Stimulated activated CD8-positive, alpha-beta memory T cell treated with anti-CD3 and anti-CD28 coated beads, Interleukin-7, amount 100 ng/mL, for 1 hour (primary cell): ENCODE measurements at places on chromosomes 4 and X.

GRCh38 chr4:138686106-138686835 is 329.3 kb upstream of the NOCT start:
- no peak for DNase-seq

- DNase-seq: no peak
Measured at GRCh38 chrX:83516597-83516996, 8.5 kb downstream of the POU3F4 start.

- no peak for DNase-seq
Measured at GRCh38 chrX:154373340-154374306, 811 bp downstream of the FLNA start.

- DNase-seq: no peak
Measured at GRCh38 chrX:56233682-56234081, 1.5 kb downstream of the KLF8 start.

DNA sequence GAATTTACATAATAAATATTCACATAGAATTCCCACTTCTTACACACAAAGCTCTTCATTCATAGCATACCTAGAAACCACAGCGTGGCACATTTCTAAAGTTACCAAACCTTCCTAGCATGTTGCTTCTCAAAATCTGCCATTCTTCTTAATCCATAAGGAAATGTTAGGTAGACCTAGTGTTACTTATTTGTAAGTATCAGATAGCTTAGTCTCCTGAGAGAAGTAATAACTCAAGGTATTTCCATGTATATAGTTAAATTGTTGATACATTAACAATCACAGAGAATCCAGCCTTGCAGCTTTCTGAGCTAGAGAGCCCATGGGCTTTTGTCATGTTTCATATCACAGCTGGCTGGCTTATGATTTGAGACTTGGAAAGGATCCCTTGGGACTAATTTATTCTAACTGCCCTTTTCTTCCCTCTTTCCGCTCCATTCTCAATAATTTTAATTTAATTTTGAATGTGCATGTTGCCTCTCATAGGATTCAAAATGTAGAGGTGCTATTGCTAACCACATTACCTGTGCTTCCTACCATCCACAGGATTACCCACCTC is 17.6 kb downstream of the SH3RF1 start:
- no peak for DNase-seq

GRCh38 chr4:105558277-105558676 is 5.9 kb downstream of the ARHGEF38 start:
- DNase-seq: no peak

DNA sequence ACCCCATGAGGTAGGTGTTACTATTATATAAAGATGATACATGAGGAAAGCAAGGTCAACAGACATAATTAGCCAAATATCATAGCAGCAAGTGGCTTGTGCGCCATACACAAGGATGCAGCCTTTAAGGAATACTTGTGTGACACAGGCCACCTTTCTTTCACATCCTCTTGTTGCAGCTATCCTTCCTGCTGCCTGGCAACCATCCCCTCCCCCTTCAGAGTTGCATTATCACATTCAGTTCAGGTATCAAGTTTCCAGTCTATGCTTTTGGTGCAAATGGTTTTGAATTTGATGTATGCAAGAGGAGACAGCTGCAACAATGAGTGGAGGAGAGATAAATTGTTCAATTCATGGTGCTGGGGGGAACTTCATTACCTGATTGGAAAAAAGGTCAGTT is 6.4 kb downstream of the ZCCHC18 start:
- DNase-seq: no peak

DNA sequence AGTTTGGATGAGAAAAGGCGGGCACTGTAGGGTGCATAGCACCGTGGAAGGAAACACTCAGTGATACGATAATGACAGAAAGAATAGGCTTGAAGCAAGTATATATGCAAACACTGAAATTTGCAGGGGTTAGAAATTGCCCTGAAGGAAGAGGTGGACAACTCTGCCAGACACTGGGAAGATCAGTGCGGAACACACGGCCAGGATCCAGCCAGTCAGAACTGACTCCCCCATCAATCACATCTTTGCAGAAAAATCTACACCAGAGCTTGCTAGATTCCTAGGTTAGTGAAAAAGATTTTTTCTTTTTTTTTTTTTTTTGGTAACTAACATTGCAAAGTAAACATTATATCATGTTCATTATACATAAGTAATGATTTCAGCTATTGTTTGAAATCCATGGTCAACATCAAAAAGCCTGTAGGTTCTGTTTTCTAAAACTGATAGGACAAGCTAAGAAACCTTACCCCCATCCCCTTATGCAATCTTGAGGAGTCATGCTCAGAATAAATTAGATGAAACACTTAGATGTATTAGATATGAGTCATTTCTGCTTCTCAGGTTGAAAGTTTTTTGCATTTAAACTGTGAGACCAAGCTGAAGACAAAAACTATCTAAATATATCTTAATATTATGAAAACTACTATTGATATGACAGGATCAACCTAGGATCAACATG is 38.9 kb downstream of the TRIML1 start:
- DNase-seq: no peak

DNA sequence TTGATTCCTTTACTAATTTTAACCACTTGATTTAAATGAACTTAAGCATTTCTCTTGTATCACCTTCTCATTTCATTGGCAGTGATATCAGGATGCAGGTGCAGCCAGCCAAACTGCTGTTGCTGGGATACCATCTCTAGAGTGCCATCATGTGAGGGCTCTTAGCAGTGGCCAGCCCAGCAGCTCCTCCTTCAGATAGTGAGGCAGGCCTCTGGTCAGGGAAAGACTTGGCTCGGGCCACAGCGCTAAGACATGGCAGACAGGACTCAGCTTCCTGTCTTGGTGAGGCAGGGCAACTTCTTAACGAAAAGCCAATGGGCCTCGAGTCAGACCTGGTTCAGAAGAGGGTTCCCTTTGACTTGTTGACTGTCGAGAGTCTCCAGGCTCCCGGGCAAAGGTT is 50.0 kb downstream of the NOP14 start:
- DNase-seq: no peak

- no peak for DNase-seq
Measured at GRCh38 chr4:86543560-86544309, 50.4 kb upstream of the PTPN13 start.

GRCh38 chr4:126766241-126766640 is 866.5 kb upstream of the INTU start:
- DNase-seq: no peak

DNA sequence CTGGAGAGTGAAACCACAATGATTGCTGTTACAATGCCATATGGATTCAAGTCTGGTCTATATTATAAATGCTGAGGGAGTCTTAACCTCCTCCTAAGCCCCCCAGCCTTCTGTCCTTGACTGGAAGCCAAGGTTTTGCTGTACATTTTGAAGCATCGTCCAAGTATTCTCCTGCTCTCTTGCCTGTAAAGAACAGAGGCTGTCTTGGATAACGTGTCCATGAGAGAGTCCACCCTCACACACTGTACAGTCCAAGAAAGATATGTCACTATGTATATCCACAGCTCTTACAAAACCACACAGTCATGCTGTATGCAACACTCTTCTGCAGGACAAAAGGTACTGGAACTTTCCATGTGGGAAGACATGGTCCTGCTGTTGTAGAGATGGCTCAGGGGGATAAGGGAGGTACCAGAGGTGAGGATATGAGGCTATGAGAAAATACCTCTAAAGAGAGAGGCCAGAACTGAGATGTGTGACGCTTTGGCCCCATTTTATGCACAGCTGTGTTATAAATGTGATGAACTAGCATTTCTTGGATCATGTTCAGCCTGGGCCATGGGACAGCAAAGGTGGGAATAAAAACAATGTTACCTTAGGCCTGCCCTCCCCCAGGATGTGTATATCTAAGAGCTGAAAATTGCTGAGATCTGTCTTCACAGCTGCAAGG is 678.6 kb downstream of the IQCM start:
- no peak for DNase-seq

GRCh38 chr4:53991821-53992220 is 72.6 kb downstream of the CHIC2 start:
- no peak for DNase-seq
